Mesothelial cell of epicardium (in vitro differentiated cells): ENCODE measurements at places on chromosomes 6 and 20. TPM values are rescaled to one million over a fixed set of nuclear protein-coding genes. Genes with fewer than 3 reads are reported as not detected.

The IP6K3 gene
- 0.11 to 0.16 TPM in 2 of 3 replicates, not detected in the other for total RNA-seq

DNA sequence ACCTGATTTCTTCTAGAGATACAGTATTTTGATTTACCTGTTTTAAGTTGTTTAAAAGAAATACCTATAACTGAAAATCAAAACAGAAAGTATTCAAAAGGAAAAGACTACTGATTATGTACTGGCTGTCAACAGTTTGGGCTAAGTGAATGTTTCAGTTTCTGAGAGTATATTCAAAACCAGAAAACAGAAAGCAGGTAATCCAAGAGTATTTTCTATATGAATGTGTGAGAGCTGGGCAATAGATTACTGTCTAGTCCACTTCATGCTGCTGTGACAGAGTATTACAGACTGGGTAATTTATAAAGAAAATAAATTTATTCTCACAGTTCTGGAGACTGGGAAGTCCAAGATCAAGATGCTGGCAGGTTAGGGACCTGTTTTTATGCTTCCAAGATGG lies 261.0 kb downstream of the ARHGAP18 start:
- H3K36me3 ChIP-seq = peaks cover 8% of the 10 kb centered on the region
- no peaks in the 10 kb centered on the region for H3K27me3 ChIP-seq
- no peak overlapping the region for H3K27ac ChIP-seq
- DNase-seq = no peak
- H3K4me1 ChIP-seq = peaks cover 17% of the 10 kb centered on the region

The GSTA5 gene
- not detected in 3 replicates for total RNA-seq

GRCh38 chr20:35001596-35002362 lies 46.1 kb downstream of the MYH7B start:
- no peak overlapping the region for H3K4me3 ChIP-seq
- DNase-seq = no peak
- H3K27ac ChIP-seq = no peak overlapping the region
- H3K36me3 ChIP-seq = peaks cover 28% of the 10 kb centered on the region
- no peaks in the 10 kb centered on the region for H3K4me1 ChIP-seq

The CALHM4 gene
- total RNA-seq = not detected in 3 replicates

DNA sequence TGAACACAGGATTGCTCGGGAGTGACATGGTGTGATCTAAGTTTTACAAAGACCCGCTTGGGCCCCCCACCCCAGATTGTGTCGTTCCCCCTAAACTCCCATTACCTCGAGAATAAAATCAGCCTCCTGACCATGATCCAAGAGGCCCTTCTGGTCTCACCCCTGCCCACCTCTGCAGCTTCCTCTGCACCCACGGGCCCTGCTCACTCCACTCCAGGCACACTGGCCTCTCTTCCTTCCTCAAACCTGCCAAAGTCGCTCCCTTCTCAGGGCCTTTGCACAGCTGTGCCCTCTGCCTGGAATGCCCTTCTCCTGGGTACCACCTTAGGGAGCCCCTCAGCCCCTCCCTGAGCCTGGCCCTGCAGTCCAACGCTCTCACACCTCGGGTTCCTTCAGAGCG lies 17.9 kb downstream of the TGM2 start:
- no peaks in the 10 kb centered on the region for H3K27me3 ChIP-seq
- no peak overlapping the region for H3K4me3 ChIP-seq
- DNase-seq = no peak
- peaks cover 6% of the 10 kb centered on the region for H3K36me3 ChIP-seq
- no peak overlapping the region for H3K27ac ChIP-seq
- H3K4me1 ChIP-seq = peaks cover 32% of the 10 kb centered on the region

- no peak overlapping the region for H3K4me3 ChIP-seq
- no peak for DNase-seq
- no peaks in the 10 kb centered on the region for H3K27me3 ChIP-seq
- peak overlapping the region; percentile 50 for H3K27ac ChIP-seq
- H3K36me3 ChIP-seq = no peaks in the 10 kb centered on the region
Measured at GRCh38 chr6:110949679-110950285, 8.7 kb upstream of the GTF3C6 start.

DNA sequence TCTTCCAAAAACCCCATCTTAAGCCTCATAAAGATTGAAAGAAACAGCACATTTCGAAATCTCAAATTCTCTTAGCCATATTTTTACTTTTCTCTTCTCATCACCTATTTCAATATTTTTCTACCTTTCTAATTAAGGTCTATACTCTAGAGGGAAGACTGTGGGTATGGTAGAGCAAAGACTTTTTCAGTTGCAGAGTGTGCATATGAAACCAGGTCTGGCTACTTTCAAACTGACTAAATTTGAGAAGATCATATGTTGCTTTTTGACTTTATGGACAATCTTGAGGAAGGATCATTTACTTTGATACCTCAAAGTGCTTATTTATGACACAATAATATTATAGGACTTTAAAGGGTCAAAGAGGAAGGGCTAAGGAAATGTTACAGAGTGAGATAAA lies 20.7 kb downstream of the FILIP1 start:
- DNase-seq = no peak
- H3K4me3 ChIP-seq = no peak overlapping the region
- peaks cover 7% of the 10 kb centered on the region for H3K4me1 ChIP-seq

DNA sequence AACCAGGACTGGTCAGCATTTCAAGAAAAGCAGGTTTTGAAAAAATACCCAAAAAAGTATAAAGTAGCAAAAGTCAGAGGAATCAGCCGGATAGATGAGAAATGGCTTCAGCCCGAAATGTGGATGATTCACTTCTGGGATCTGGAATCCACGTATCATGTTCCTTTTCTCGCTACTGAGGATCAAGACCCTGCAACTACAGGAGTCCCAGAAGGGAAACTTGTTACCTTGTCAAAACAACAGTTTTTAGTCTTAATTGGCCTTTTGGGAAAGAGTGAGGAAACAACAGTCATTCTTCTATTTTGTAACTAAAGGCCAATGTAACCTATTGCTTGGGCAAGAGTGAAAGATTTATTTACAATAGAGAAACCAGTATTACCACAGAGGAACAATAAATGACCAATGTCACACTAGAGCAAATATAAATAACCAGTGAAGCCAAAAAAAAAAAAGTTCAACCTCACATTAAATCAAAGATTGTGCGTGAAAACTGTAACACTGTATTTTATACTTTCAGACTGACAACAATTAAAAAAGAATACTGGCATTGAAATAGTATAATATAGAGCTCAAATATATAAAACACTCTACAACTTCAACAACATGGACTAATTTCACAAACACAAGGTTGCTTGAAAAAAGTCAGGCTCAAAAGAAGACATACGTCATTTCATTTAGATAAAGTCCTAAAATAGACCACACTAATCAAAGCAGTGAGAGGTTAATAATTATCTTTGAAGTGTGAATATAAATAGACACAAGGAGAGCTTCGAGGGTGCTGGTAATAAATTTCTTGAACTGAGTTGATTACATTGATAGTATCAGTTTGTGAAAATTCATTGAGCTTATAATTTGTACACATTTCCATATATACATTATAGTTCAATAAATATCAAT lies 116.2 kb downstream of the GFRAL start:
- no peak for DNase-seq
- no peak overlapping the region for H3K27ac ChIP-seq
- peaks cover 4% of the 10 kb centered on the region for H3K27me3 ChIP-seq
- no peak overlapping the region for H3K4me3 ChIP-seq
- H3K36me3 ChIP-seq = no peaks in the 10 kb centered on the region

- no peak for DNase-seq
- H3K36me3 ChIP-seq = no peaks in the 10 kb centered on the region
- H3K4me1 ChIP-seq = peaks cover 48% of the 10 kb centered on the region
- peaks cover 4% of the 10 kb centered on the region for H3K27me3 ChIP-seq
- no peak overlapping the region for H3K27ac ChIP-seq
- no peak overlapping the region for H3K4me3 ChIP-seq
Measured at GRCh38 chr6:45537539-45537938, 159.8 kb upstream of the SUPT3H start.

The CASS4 gene
- total RNA-seq = 0.67 to 0.78 TPM (median 0.72 TPM) in 3 replicates

GRCh38 chr6:155528982-155529453 lies 73.4 kb upstream of the NOX3 start:
- no peak overlapping the region for H3K4me3 ChIP-seq
- H3K27ac ChIP-seq = peak overlapping the region; percentile 7
- H3K36me3 ChIP-seq = peaks cover 5% of the 10 kb centered on the region
- no peak for DNase-seq
- peaks cover 14% of the 10 kb centered on the region for H3K4me1 ChIP-seq

The LCA5 gene
- 8.7 to 9.2 TPM (median 8.9 TPM) in 3 replicates for total RNA-seq

The LKAAEAR1 gene
- total RNA-seq = 0.36 TPM in 1 of 3 replicates, not detected in the others

DNA sequence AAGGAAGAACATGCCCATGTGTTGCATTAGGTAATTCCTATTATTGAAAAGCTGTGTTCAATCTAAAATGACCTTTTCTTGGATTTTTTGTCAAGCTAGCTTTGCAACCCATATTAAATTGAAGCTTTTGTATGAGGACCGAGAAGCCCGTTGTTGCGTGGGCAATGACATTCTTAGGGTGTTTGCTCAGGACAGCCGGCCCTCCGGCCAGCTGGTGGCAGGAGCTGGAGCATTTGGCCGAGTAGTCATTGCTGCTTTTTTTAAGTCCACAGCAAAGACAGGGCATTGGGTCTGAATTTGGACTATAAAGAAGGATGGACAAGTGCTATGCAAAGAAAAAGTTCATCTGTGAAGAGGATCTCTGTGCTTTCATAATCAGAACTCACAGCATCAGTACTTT lies 365.8 kb downstream of the SAMD5 start:
- H3K27ac ChIP-seq = no peak overlapping the region
- H3K36me3 ChIP-seq = no peaks in the 10 kb centered on the region
- H3K27me3 ChIP-seq = peaks cover 2% of the 10 kb centered on the region
- H3K4me1 ChIP-seq = peaks cover 6% of the 10 kb centered on the region
- no peak overlapping the region for H3K4me3 ChIP-seq
- DNase-seq = no peak

DNA sequence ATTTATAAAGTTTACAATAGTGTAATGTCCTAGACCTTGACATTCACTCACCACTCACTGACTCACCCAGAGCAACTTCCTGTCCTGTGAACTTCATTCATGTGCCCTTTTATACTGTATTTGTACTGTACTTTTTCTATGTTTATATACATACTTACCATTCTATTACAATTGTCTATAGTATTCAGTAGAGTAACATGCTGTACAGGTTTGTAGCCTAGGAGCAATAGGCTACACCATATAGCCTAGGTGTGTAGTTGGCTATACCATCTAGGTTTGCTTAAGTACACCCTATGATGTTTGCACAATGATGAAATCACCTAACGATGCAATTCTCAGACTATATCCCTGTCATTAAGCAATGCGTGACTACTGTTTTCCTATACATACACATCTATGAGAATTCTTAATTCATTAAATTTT lies 17.5 kb downstream of the EDEM2 start:
- H3K4me1 ChIP-seq = no peaks in the 10 kb centered on the region
- DNase-seq = no peak
- H3K4me3 ChIP-seq = no peak overlapping the region
- H3K36me3 ChIP-seq = peaks cover 39% of the 10 kb centered on the region

DNA sequence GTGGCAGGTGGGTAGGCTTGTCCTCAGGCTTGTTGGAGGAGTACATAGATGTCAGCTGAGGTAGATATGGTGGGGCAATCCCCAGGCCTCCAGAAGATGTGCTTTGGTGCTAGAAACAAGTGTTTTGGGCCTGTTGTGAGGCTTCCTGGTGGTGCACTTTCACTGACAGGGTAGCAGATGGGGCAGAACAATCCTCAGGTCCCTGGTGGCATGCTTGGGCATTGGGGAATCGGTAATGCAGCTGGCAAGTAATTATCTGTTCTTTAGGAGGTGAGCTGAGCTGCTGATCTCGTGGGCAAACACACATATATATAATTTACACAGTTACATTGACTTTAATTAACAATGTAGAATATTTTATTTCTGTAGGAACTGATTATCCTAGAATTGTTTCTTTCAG lies 458.7 kb downstream of the BMP2 start:
- no peaks in the 10 kb centered on the region for H3K36me3 ChIP-seq
- H3K4me3 ChIP-seq = no peak overlapping the region
- H3K4me1 ChIP-seq = no peaks in the 10 kb centered on the region
- no peak overlapping the region for H3K27ac ChIP-seq
- H3K27me3 ChIP-seq = peaks cover under 1% of the 10 kb centered on the region
- DNase-seq = no peak

- DNase-seq = no peak
- H3K27ac ChIP-seq = no peak overlapping the region
- H3K36me3 ChIP-seq = no peaks in the 10 kb centered on the region
Measured at GRCh38 chr20:21607971-21608725, 94.3 kb upstream of the NKX2-2 start.

GRCh38 chr6:125432963-125433362 lies 131.2 kb upstream of the HDDC2 start:
- H3K36me3 ChIP-seq = no peaks in the 10 kb centered on the region
- no peak overlapping the region for H3K27ac ChIP-seq
- H3K4me1 ChIP-seq = peaks cover 23% of the 10 kb centered on the region
- no peak overlapping the region for H3K4me3 ChIP-seq
- H3K27me3 ChIP-seq = no peaks in the 10 kb centered on the region

The EPM2A gene
- total RNA-seq = 7.8 to 9.8 TPM (median 9.5 TPM) in 3 replicates
